A375 (cell line): ENCODE measurements at places on chromosomes 1 and 21. TPM values are rescaled to one million over a fixed set of nuclear protein-coding genes. Genes with fewer than 3 reads are reported as not detected.

The DLGAP3 gene
- total RNA-seq: 0.04 and 0.16 TPM in 2 replicates

The CSF3R gene
- total RNA-seq: not detected in 2 replicates

The LEFTY2 gene
- total RNA-seq: not detected in 2 replicates

The KPNA6 gene
- 31.9 TPM in 2 replicates for total RNA-seq

The LMX1A gene
- not detected in 2 replicates for total RNA-seq

The ERVH48-1 gene
- total RNA-seq: not detected in 2 replicates

The PLA2G2A gene
- total RNA-seq: 0.21 TPM in 1 of 2 replicates, not detected in the other

The CFAP45 gene
- total RNA-seq: 1.1 and 2.5 TPM in 2 replicates

The KRTAP11-1 gene
- total RNA-seq: not detected in 2 replicates

The VWA1 gene
- 1.9 and 4.9 TPM in 2 replicates for total RNA-seq

The YIPF1 gene
- total RNA-seq: 12.6 and 13.6 TPM in 2 replicates

The IL20 gene
- total RNA-seq: 0.23 TPM in 1 of 2 replicates, not detected in the other

The SELL gene
- total RNA-seq: 0.15 and 0.53 TPM in 2 replicates

The PRR9 gene
- not detected in 2 replicates for total RNA-seq
